Mesothelial cell of epicardium (in vitro differentiated cells): ENCODE measurements at places on chromosomes 16 and 17.

- H3K27me3 ChIP-seq: no peaks in the 10 kb centered on the region
- H3K27ac ChIP-seq: peak overlapping the region; percentile 67
- H3K36me3 ChIP-seq: peaks cover 53% of the 10 kb centered on the region
- H3K4me3 ChIP-seq: no peak overlapping the region
These were observed 52.3 kb downstream of the YWHAE start for GRCh38 chr17:1347589-1348323.

GRCh38 chr17:32515677-32516383 is 29.0 kb downstream of the CDK5R1 start:
- H3K27ac ChIP-seq: no peak overlapping the region
- no peaks in the 10 kb centered on the region for H3K27me3 ChIP-seq
- H3K36me3 ChIP-seq: no peaks in the 10 kb centered on the region
- peaks cover 23% of the 10 kb centered on the region for H3K4me1 ChIP-seq
- H3K4me3 ChIP-seq: no peak overlapping the region

GRCh38 chr16:22721511-22722100 is 92.4 kb upstream of the HS3ST2 start:
- H3K4me3 ChIP-seq: no peak overlapping the region
- no peak for DNase-seq
- no peak overlapping the region for H3K27ac ChIP-seq
- H3K27me3 ChIP-seq: peaks cover 12% of the 10 kb centered on the region
- no peaks in the 10 kb centered on the region for H3K36me3 ChIP-seq

- DNase-seq: no peak
- H3K4me3 ChIP-seq: no peak overlapping the region
- H3K27ac ChIP-seq: no peak overlapping the region
- H3K36me3 ChIP-seq: no peaks in the 10 kb centered on the region
These were observed 21.1 kb downstream of the ANKRD40 start for GRCh38 chr17:50686494-50687199.

GRCh38 chr17:50055055-50055425 is 870 bp upstream of the ITGA3 start:
- H3K27me3 ChIP-seq: peaks cover 2% of the 10 kb centered on the region
- no peaks in the 10 kb centered on the region for H3K36me3 ChIP-seq
- no peak for DNase-seq

GRCh38 chr17:75124041-75124818 is 7.3 kb downstream of the NT5C start:
- H3K27ac ChIP-seq: no peak overlapping the region
- DNase-seq: no peak
- peaks cover 9% of the 10 kb centered on the region for H3K36me3 ChIP-seq

- no peak for DNase-seq
- no peak overlapping the region for H3K27ac ChIP-seq
- H3K4me3 ChIP-seq: no peak overlapping the region
- H3K27me3 ChIP-seq: no peaks in the 10 kb centered on the region
These were observed 78.5 kb upstream of the NACA2 start for GRCh38 chr17:61669522-61669921.

DNA sequence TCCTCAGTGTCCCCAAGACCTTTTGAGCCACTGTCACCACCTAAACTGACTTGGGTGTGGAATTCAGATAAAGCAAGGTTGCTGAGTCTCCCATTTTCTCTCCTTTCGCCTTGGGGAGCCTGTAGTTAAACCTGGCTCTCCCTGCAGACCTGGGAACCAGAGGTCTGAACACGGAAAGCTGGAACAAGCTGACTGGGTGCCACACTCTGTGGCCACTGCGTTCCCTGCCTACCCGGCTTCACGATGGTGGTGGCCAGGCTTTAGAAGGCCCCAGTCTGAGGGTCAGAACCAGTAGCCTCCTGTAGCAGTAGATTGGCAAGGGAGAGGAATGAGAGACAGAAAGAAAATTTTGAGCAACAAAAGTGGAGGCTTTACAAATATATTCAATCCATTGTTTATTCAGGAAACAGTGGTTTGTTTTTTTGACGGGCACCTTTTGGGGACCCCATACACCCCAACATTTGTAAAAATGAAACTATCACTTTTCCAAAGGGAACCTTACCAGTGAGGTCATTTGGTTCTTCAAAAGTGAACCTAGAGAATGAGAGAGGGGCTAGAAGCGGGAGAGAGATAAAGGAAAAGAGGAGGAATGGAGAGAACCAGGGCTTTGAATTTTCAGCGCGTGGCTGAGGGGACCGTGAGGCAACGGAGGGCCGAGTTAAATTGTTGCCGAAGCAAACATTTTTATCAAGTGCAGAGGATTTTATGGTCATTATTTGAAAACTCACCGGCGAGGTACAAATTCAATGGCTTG is 1.8 kb upstream of the HOXB8 start:
- peak overlapping the region; percentile 75 for H3K27ac ChIP-seq
- DNase-seq: no peak
- H3K27me3 ChIP-seq: peaks cover 45% of the 10 kb centered on the region
- peak overlapping the region; percentile 69 for H3K4me3 ChIP-seq
- H3K4me1 ChIP-seq: peaks cover 69% of the 10 kb centered on the region
- peaks cover 12% of the 10 kb centered on the region for H3K36me3 ChIP-seq

DNA sequence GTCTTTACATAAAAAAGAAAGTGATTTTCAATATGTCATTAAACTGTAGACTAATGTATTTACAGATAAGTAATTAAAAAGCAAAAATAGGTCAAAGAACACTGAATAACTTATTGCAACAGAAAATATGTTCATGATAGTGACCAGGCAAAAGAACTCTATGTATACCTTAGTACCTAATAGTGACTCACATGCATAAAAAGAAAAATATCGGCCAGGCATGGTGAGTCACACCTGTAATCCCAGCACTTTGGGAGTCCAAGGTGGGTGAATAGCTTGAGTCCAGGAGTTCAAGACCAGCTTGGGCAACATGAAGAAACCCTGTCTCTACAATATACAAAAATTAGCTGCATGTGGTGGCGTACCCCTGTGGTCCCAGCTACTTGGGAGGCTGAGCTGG is 33.0 kb upstream of the TOM1L1 start:
- no peak overlapping the region for H3K27ac ChIP-seq
- H3K27me3 ChIP-seq: no peaks in the 10 kb centered on the region
- no peaks in the 10 kb centered on the region for H3K36me3 ChIP-seq
- H3K4me3 ChIP-seq: no peak overlapping the region
- H3K4me1 ChIP-seq: peaks cover 8% of the 10 kb centered on the region
